ENCODE measurements at places on chromosomes 2 and 18. TPM values are rescaled to one million over a fixed set of nuclear protein-coding genes. Genes with fewer than 3 reads are reported as not detected.

DNA sequence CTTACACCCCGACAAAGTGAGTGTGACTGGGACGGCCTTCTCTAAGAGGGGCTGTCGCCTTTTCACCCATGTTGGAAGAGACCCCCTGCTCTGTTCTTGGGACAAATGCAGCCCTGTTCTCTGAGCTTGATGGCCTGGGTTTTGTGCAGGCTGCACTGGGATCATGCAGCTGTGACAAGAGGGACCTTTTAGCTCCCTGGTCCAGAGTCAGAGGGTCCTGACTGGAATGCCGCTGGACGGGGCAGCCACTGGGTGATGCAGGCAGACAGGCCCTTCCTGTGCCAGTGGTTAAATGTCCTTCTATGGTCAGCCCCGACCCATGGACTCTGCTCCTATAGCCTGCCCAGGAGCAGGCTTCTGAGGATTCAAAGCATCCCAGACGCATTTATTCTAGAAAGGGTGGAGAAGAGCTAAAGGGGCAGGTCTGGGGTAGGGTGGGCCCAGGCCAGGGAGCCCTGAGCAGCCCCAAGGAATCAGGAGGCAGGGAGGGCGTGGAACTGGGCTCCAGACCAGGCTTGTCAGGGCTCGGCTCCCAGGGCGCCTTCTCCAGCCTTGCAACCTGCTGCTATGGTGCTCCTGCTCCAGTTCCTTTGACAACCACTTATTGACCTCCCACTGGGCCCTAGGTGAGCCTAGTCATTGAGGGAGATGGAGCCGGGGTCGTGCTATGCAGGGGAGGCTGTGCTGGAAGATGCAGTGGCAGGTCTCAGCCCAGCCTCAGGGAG is 277.9 kb upstream of the HS6ST1 start:
- no peak for DNase-seq

The CREB1 gene
- 43.5 TPM for total RNA-seq

DNA sequence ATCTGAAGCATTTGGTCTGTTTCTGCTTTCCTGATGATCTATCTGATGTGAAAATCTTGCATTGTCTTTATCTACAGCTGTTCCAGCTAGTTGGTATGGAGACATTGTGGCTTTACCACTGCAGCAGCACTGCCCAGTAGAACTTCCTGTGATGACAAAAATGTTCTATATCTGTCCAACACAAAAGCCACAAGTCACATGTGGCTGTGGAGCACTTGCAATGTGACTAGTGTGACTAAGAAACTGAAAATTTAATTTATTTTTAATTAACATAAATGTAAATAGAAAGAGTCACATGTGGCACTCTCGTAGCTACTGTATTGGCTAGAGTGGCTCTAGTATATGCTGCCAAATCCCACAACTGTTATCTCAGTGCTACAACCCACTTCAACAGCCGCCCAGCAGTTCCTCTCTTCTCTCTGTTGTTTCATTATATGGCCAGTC is 425.7 kb downstream of the SETBP1 start:
- DNase-seq, result peak; percentile 3

DNA sequence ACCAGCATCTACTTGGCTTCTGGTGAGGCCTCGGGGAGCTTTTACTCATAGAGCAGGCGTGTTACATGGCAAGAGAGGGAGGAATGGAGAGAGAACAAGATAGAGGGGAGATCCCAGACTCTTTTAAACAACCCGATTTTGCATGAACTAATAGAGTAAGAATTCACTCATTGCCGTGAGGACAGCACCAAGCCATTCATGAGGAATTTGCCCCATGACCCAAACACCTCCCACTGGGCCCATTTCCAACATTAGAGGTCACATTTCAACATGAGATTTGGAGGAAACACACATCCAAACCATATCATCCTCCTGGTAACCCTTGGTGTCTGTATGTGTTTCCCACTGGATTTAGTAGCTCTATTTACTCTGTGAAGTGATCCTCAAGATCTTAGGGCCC is 249.9 kb upstream of the SP5 start:
- DNase-seq, result peak; percentile 59
